Esophagus muscularis mucosa (tissue), 4 donors: ENCODE measurements at places on chromosomes 12 and 14. TPM values are rescaled to one million over a fixed set of nuclear protein-coding genes. Genes with fewer than 3 reads are reported as not detected.

The SLC6A15 gene
- 0.83 TPM for total RNA-seq

The HPD gene
- total RNA-seq = 3.3 TPM

The IAPP gene
- total RNA-seq = not detected

The LRP1-AS gene
- total RNA-seq = not detected

The TPCN1 gene
- total RNA-seq = 31.1 TPM

The KCNMB4 gene
- 7.5 TPM for total RNA-seq

The FBRSL1 gene
- 22.5 TPM for total RNA-seq

The SPX gene
- total RNA-seq = 0.40 TPM

The NXPH4 gene
- not detected for total RNA-seq
